T-helper 2 cell treated with Interferon-gamma antibody and Interleukin-4, amounts not matched to agents 100 ng/mL and 5 ng/mL, for 36 hours (primary cell): ENCODE measurements at places on chromosomes 3 and 15. TPM values are rescaled to one million over a fixed set of nuclear protein-coding genes. Genes with fewer than 3 reads are reported as not detected.

MITF gene
- 0.41 TPM in 1 of 2 replicates, not detected in the other for total RNA-seq

CHRFAM7A gene
- 2.3 TPM in 1 of 2 replicates, not detected in the other for total RNA-seq

TOPBP1 gene
- total RNA-seq = 88.4 and 93.0 TPM in 2 replicates

MYZAP gene
- total RNA-seq = 0.14 and 0.27 TPM in 2 replicates

SYNPR gene
- not detected in 2 replicates for total RNA-seq
